ENCODE measurements at places on chromosomes 2 and 18.

DNA sequence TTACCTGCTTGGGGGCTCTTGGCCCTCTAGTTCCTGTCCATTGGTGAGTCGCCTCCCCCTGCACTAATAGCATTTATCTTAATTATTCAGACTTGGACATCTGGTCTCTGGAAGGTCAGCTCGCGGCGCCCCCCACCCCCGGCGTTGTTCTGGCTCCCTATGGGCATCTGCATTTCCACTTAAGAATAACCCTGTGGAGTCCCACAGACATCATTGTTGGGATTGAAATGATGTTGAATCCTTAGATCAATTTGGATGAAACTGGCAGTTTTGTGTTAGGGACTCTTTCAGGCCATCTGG lies 313.8 kb upstream of the HS6ST1 start:
- no peak for DNase-seq

DNA sequence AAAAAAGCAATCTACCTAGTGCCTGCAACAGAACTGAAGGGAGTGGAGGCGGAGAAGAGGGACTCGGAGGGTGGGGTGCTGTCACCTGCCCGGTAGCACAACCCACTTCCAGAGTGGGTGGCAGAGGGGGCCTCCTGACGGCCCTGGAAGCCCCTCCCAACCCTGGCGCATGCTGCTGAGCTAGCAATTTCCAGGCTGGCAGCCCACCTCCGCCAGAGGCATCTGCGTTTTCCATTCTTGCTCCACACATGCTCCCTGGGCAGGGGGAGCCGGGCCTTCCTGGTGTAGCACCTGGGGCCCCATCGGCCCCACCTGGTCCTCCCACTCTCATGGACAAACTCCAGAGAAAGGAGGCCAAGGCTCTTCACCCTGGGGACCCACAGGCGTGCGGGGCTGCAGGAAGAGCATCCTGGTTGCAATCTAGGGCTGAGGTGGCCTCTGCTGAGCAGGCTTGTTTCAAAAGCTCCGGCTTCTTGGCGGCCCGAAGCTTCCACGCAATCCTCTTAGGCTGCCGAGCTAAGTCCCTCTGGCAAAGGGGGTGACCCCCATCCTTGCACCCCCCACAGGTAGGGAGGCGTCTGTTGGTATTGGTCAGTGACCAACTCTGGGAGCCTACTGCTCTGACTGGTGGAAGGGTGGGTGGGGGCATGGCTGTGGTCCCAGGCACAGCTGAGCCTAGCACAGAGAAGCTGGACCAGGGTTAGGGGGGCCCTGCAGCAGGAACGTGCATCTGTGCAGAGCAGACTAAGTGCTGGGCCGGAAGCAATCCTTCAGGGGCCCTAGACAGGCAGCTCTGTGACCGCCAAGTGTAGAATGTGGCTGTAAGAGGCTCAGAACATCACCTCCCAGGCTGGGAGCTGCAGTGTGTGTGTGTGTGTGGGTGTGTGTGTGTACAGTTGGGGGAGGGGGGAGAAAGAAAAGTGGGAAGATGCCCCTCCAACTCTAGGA lies 2.6 kb downstream of the HS6ST1 start:
- no peak for DNase-seq

DNA sequence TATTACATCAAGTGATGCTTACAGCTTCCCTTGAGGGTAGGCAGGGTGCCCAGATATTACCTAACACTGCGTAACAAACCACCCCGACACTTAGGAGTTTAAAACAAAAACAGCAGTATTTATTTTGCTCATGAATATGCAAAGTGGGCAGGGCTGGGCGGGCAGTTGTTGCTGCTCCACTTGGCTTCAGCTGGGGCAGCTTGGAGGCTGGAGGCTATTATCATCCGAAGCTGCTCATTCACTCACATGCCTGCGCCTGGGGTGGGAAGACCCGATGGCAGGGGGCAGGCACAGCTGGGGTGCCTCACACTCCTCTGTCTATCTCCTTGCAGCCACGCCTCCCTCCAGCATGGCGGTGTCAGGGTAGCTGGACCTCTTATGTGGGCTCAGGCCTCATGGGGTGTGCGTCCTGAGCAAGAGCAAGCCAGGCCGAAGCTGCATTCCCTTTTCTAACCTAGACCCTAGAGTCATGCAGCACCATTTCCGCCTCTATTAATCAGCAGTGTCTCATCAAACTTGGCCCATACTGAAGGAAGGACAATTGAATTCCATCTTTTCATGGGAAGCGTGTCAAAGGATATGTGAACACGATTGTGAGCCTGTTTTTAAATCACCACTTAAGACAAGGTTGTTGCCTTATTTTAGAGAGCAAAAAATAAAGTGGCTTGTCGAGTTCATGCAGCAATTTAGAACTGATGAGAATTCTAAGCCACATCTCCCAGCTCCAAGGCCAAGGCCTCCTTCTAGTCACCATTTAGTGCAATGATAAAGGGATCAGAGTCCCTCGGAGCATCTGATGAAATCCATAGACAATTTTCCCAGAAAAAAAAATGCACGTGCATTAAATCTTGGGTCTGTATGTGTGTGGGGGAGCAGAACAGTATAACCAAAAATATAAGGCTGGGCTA lies 54.9 kb downstream of the SDC1 start:
- DNase-seq = no peak

DNA sequence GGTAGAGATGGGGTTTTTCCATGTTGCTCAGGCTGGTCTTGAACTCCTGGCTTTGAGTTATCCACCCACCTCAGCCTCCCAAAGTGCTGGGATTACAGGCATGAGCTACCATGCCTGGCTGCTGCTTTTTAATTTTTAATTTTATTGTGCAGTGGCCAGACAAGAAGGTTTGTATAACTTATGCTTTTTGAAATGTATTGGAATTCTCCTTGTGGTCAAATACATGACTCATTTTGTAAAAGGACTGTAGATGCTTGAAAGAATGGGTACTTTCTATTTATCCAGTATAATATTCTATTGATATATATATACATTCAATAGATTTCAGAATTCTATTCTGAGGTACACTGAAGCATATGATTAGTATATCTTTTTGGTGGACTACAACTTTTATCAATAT lies 82.6 kb upstream of the ST3GAL5 start:
- DNase-seq = no peak

- no peak for DNase-seq
Measured at GRCh38 chr2:182283512-182283911, 143.3 kb downstream of the PDE1A start.

GRCh38 chr2:138922973-138923563 lies 142.9 kb upstream of the NXPH2 start:
- no peak for DNase-seq
